ENCODE measurements at places on chromosomes 1 and 21.

DNA sequence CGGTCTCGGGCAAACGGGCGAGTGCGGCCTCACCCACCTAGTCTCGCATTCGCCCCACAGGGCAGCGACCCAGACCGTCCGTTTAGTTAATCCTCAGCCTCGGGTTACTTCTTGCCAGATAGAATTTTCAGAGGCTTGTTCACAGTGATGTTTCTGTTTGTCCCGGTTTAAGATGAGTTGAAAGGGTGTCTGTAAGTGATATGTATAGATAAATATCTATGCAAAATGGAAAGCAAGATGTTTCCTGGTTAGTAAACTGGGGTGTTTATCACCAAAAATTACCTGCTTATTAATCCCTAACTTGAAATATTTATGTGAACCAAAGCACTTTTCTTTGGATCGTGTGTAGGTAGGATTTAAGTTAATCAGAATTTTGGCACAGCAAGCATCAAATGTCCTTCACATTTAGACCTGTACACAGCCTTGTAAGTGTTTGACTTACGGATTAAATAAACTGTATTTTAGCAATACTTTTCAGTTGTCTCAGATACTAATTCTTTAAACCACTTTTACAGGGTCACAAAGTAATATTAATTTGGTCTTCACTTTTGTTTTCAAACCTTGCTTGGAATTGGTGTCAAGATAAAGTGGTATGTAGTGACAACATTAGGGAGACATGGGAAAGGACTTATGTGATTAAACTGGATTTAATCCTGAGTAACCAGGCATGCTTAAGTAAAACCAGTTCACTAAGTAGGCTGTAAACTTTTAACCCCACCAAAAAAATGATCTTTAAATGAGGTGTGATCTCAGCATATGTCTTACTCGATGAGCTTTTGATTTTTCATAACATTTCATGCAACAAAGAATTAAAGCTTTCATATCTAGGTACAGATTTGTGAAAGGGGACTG is 914 bp downstream of the ZNF326 start:
- no peak for DNase-seq

- DNase-seq, result peak; percentile 30
Observed at GRCh38 chr21:14737922-14738321, 191.8 kb upstream of the SAMSN1 start.

DNA sequence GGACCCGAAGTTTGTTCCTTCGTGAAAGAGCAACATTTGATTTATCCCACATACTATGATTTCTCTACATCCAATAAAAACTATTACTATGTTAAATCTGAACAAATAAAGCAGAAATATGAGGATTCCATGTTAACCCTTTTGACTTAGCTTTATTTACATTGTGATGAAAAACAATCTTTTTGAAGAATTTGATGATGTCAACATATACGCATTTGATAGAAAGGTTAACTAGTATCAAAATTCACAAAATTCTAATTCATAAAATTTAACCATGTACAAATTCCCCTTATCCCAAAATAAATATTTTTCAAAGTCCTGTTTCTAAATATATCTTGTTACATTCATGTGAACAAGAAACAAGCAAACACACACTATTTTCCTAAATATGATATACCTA is 74.2 kb downstream of the TRIM33 start:
- no peak for DNase-seq

DNA sequence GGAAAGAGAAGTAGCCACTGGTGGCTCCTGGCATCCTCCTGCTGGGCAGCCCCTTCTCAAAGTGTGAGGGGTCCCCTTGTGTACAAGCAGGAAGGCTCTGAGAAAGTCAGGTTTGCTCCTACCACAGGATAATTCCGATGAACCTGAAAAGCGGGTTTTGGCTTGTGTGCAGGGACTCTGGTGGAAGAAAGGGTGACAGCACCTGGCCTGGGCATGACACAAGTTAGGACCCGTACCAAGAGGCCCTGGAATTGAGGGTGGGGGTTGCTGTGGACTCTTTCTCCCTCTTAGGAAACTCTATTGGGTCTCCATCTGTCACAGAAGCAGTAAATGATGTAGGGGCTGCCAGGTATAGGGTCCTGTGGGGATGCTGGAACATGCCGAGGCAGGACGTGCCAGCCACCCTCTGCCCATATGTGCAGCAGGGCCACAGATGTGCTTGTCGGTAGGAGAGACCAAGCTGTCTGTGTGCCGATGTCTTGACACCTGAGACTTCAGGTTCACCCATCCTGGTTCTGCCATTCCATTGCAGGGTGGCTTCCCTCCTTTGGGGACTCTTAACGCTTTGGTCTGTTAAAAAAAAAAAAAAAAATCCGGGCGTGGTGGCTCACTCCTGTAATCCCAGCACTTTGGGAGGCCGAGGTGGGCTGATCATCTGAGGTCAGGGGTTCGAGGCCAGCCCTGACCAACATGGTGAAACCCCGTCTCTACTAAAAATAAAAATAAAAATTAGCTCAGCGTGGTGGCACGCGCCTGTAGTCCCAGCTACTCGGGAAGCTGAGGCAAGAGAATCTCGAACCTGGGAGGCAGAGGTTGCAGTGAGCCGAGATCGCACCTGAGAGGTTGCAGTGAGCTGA is 9.8 kb downstream of the C1orf35 start:
- DNase-seq, result peak; percentile 1

GRCh38 chr1:215710036-215710898 is 143.2 kb downstream of the KCTD3 start:
- DNase-seq, result no peak

DNA sequence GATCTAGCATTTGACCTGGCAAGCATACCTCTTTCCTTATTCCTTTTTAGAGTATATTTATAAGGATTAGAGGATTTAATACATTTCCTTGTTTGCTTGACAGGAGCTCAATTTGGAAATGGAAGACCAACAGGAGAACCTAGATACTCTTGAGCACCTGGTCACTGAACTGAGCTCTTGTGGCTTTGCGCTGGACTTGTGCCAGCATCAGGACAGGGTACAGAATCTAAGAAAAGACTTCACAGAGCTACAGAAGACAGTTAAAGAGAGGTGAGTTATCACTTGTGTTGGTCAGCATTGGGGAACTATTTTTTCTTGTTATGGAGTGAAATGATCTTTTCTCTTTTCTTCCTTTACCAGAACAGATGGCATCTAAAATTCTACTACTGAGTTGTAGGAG is 123.4 kb upstream of the BMP8A start:
- DNase-seq, result no peak

DNA sequence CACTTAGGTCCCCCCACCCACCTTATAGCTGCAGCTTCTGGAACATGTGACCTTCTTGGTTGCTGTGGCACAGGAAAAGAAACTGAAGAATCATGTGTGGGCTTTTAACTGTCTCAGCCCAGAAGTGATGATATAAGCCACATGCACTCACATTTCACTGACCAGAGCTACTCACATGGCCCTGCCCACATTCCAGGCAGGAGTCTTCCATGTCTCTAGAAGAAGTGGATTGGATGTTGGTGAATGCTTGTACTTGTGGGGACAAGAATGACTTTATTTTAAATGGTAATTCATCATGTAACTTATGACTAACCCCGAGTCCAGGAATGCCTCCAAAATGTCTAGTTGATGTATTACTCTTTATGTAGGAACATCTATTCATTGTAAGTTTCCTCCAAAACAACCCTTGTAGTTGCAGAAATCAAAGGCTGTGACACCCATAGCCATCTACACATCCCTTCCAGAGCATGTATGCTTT is 15.8 kb upstream of the CAMK1G start:
- no peak for DNase-seq

DNA sequence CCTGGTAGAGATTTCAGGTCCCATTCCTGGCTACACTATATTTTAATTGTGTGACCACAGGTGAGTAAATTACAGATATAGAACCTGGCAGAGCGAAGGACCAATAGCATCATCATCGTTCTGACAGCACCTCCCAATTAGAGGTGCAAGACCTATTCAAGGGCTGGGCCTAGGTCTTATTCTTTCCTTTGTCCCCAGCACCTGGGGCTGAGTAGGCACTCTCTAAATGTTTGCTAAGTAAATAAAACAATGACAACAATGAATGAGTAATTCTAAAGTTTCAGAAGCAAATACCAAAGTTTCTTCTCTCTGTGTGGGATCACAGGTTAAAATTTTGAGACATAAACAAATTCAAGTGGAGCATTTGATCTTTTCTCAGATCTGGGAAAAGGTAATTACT is 32.7 kb downstream of the BEND5 start:
- no peak for DNase-seq

- DNase-seq, result no peak
Observed at GRCh38 chr1:224435999-224436398, 1.4 kb upstream of the WDR26 start.

- DNase-seq, result no peak
Observed at GRCh38 chr1:244680667-244681066, 27.7 kb downstream of the DESI2 start.

GRCh38 chr1:199336745-199337640 is 690.5 kb upstream of the NR5A2 start:
- no peak for DNase-seq

- no peak for DNase-seq
Observed at GRCh38 chr1:243748227-243748626, 101.8 kb downstream of the AKT3 start.

GRCh38 chr1:222187566-222188332 is 360.2 kb downstream of the HHIPL2 start:
- DNase-seq, result no peak

DNA sequence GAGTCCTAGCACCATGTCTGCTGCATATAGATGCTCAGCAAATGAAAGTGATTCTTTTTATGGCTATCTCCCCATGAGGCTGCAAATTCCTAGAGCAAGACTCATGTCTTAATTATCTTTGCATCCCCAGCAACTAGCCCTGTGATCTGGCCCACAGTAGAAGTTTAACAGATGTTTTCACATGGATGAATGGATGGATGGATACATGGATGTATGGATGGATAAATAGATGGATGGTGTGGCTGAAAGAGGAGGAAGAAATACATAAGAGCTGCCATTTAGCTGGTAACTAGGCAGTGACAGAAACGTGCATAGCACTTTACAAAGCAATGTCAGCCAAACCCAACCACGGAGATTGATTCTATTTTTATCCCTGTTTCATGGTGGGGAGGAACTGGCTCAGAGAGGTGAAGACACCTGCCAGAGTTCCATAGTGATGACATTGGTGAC is 32.7 kb upstream of the ZBTB40 start:
- DNase-seq, result no peak

- DNase-seq, result no peak
Observed at GRCh38 chr1:87718241-87718950, 389.7 kb downstream of the LMO4 start.

- no peak for DNase-seq
Observed at GRCh38 chr1:238419209-238419608, 528.5 kb upstream of the ZP4 start.

DNA sequence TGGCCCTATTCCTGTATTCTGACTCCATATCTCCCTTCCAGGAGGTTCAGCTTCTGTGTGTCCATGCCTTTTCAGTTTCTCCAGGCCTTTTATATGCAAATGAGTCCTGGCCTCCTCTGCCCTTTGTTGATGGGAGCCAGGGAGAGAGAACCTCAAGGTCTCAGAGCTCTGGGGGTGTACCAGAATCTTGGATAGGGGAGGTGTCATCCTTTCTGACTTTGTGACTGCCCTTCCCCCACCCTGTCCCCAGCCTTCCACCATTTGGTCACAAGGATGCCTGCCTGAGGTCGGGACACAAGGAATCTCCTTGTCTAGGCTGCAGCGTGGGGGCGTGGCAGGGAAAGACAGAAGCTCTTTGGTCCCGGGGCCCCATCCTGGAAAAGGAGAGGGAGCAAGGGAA is 18.6 kb downstream of the LURAP1 start:
- DNase-seq, result no peak

DNA sequence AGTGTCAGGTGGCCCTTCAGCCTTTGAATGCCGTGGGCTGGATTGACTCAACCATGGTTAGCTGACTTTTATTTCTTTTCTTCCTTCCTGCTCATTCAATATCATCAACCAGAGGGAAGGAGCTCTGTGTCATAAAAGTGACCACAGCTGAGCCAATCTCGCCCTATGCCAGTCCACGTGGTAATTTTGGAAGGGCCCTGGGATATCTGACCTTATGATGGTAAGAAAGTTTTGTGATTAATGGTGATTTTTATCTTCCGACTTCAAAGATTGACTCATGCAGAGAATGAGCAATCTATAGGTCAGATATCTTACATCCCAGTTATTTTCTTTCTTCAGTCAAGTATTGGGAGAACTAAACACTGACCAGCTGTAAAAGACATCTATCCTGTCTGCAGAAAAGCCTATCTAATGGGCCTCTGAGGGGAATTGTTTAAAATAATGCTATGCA is 170.3 kb downstream of the ZC3H11B start:
- DNase-seq, result no peak

- no peak for DNase-seq
Observed at GRCh38 chr1:243505986-243506689, 250.3 kb downstream of the SDCCAG8 start.

DNA sequence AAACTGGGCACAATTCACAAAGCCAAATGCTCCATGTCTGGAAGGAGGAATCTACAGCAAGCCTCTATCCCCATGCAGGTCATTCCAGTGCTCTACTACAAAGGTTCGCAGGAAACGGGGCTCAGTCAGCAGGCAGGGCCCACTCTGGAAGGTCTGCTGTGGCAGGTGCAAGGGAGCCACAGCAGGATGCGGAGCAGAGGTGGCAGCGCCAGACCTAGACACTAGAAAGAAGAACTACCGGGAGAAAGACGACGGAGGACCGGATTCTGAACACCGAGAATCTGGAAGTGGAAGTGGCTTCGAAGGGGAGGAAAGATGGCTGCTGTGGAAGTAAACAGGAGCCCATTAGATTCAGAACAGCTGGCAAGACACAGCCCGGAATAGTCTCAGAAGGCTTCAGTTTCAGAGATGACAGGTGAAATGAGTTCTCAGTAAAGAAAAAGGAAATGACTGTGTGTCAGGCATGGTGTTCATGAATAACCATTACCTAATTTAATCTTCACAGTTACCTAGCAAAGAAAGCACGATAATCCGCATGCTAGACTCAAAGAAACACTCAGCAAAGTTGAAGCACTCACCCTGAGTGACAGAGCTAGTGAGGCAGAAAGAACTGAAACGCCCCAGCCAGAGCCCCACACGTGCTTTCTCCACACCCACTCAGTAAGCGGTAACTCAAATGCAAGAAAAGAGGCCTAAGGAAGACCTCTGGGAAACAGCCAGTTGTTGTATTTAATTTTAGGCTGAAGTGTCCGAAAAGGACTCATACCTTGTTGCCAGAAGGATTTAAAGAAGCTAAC is 21.4 kb downstream of the SETD4 start:
- DNase-seq, result no peak

- DNase-seq, result peak; percentile 40
Observed at GRCh38 chr21:36747815-36748383, 49.0 kb downstream of the SIM2 start.

GRCh38 chr21:37273911-37274690 is 7.0 kb upstream of the VPS26C start:
- DNase-seq, result no peak

DNA sequence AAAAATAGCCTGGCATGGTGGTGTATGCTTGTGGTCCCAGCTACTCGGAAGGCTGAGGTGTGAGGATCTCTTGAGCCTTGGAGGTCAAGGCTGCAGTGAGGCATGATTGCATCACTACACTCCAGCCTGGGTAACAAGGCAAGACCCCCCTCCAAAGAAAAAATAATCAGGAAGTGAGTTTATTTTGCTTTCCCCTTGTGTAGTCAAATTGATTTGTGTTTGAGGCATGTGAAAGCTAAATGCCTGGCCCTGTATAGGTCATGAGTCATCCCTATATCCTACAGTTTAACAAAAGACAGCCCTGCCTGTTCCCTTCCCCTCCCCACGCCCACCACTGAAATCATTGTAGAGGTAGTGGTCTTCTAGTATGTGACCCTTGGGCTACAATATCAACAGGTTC is 241.4 kb upstream of the JUN start:
- no peak for DNase-seq

All from activated naive CD4-positive, alpha-beta T cell treated with Interleukin-2 at 50 U/mL for 16 hours (primary cell).